Amniotic stem cell (primary cell): ENCODE measurements at places on chromosomes 2 and 18.

GRCh38 chr2:55252832-55253231, 16.2 kb downstream of the MTIF2 start:
- DNase-seq: no peak

- DNase-seq: no peak
Observed at GRCh38 chr2:17084877-17085276, 419.2 kb upstream of the CYRIA start.

DNA sequence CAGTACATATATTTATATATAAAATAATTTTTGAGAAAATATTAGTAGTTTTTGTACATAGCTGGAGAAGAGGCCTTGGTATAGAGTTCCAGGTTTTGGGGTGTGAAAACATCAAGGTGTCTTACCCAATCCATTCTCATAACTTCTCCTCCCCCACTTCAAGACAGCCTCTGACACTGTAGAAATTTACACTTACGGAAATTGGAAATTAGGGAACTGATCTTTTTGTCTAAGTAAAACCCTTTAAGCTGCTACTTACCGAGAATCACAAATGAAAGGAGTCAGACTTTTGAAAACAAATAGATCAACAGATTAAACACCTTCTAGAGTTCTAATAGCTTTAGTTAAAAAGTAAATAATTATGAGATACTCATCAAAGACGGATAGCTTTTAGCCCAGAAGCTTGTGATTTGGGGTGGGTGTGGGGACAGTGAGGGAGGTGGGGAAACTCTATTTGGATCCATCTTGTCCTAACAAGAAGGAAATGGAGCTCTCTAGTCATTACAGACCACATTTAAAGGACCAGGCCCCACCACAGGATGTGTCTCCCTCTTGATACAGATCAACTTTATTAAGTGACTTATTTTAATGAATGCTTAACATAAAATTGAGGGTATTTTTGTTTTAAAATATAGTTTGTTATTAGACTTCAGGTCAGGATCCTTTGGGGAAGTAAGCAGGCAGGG, 11.1 kb upstream of the FBXO11 start:
- no peak for DNase-seq

DNA sequence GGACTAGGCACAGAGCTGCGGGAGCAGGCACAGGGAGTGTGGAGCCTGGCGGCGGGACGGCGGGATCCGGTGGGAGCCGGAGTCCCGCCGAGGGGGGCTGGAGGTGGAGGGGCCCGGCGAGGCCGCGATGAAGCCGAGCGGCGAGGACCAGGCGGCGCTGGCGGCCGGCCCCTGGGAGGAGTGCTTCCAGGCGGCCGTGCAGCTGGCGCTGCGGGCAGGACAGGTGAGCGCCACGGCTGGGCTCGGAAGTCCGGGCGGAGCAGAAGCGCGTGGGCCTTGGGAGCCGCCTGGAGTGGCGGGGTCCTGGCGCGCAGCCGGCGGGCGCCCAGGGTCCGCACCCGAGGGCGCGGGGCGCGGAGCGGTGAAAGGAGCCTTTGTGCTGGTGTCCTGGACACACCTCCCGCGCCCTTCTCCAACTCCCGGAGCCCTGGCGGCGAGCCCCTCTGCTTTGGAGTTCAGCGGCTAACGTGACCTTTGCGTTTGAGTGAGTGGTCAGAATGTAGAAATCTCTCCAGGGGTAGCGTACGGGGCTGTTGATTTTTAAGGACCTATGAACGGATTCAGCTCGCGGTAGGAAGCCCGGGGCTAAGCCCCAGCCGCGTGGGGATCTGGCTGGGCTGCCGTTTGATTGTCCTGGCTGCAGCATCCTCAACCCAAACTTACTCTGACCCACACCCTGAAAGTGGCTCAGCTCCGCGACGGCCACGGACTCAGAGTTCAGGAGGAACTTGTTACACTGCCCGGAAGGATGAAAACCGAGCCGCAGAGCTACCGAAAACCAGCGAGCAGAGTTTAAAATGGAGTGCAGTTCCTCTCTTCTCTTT, 448 bp downstream of the IMPA2 start:
- no peak for DNase-seq

DNA sequence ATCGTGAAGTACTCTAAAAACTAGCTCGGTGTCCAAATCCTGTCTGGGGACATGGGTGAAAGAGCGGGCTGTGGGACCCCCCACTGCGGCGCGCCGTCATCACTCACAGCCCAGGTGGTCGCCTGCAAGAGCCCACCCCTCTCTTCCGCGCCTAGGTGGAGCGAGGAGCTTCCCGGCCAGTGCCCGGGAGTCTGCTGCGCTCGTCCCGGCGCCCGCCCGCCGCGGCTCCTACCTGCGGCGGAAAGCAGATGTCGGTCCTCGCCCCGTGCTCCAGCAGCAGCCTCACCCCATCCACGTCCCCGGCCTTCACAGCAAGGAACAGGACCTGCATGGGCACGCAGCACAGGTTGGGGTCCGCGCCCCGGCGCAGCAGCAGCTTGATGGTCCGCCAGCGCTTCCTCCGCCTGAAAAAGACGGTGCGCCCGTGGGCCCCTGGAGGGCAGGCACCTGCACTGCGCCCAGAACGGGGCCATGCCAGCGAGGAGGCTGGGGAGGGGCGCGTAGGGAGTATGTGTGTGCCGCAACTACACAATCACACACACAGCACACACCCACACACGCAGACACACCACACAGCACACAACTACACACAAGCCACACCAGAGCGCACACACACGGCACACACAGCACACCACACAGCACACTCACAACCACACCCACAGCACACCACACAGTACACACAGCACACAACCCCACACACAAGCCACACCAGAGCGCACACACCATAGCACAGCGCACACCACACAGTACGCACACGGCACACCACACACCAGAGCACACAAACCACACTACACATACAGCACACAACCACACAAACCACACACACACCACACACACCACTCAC, 37.4 kb downstream of the ANKMY1 start:
- DNase-seq: no peak

DNA sequence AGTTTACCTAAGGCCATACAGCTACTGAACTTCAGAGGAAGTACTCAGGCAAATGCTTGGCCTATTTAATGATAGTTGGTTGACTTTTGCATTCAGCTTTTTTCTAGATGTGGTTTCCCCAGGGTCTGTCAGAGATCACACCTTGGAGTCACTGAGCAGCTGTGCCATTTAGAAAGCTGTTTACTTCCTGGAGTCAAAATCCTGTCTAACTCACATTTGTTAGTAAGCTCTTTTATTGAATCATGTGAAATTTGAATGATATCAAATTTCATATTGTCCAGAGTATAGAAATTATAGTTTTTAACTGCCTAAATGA, 7.6 kb upstream of the TRIB2 start:
- DNase-seq: no peak

DNA sequence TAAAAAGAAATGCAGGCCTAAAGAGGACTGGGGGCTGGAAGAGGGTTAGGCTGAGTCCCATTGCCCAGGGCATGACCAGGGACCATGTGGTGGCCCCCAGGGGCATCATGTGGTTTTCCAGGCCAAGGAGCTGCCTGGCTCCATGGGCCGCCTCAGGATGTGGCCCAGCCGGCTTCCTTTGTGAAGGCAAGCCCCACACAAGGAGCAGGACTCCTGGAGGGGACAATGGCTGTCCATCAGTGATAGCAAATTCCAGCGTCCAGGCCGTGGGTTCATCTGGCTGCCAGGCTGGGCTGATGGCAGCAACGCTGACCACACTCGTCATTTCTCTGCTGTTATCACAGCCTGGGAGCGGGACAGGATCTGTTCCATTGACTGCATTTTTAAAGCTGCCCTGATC, 82.5 kb downstream of the GBX2 start:
- DNase-seq: no peak

GRCh38 chr2:111936881-111937280, 38.5 kb downstream of the MERTK start:
- DNase-seq: no peak

DNA sequence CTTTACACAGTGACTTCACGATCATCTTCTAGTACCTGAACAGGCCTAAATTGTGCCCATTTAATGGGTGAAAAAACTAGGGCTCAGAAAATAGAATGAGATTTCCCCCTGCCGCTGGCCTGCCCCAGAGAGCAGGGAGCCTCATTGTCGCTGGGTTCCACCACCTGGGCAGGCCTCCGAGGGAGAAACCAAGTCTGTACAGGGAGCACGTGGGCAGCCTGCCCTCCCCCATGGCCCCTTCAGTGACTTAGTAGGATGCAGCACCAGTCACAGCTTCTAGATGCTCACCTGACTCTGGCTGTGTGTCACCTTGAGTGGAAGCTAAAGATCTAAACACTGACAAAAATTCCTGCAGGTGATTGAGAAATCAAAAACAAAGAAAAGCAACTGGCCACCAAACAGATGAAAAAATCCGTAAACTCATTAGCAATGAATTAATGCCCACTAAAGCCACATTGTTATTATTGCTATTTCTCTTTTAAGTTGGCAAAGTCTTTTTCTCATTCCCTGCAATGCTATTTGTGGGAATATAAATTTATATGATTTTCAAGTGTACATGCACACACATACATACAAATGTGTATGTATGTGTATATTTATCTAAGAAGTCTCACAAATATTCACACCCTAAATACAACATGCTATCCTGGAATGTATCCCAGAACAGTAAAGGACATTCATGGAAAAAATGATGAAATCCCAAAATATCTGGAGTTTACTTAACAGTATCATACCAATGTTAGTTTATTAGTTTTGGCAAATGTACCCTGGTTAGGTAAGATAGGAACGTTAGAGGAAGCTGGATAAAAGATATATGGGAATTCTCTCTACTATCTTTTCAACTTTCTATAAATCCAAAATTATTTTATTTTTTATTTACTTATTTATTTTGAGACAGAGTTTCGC, 18.7 kb upstream of the ASPRV1 start:
- no peak for DNase-seq
